Amygdala (tissue), 56 donors: ENCODE measurements at places on chromosomes 4 and X.

DNA sequence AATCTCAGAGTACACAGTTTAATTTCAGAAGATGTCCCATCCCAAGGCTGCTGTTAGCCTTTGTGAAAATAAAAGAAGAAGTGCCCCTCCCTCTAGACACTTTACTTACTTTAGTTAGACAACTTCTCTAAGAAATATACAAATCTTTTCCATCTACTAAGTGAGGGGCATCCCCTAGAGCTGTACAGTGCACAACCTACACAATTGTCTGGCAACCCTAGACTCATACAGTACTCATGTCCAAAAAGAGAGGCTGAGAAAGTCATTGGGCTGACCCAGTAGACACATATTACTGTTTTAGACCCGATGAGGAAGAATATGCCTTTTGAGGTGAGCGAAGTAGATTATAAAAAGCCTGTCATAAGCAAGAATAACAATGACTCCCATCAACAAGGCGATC lies 297.6 kb downstream of the IDS start:
- no peak for DNase-seq

DNA sequence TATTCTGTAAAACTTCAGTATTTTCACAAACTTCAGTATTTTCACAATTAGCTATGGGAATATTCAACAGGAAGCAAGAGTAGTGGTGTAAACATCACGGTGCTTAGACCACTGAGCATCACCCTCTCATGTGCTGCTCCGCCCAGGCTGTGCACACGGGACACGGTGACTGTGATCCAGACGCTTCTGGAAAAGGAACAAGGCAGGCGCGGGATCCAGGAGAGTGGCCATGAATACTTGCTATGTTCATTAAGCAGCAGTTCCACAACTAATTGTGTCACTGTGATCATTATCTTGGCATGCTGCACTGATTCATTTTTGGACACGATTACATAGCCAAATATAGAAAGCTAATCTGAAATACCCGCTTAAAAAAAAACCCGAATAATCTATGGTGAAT lies 19.6 kb upstream of the FAT1 start:
- DNase-seq: no peak

DNA sequence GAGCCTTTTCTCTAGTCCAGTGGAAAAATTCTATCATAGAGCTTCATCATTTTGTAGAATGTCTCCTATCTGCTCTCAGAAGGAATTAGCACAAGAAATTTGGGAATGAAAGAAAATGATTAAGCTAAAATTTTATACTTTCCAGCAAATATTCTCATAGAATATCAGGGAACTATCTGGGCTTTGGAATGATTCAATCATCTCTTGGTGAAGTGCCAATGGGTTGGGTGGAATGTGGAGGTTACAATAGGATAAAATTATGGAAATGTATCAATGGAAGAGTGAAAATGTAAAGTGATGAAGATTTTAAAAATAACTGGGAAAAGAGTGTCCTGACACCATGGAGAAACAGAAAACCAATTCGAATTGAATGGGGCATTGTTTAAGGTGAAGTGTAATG lies 119.0 kb upstream of the MID1 start:
- DNase-seq: no peak

DNA sequence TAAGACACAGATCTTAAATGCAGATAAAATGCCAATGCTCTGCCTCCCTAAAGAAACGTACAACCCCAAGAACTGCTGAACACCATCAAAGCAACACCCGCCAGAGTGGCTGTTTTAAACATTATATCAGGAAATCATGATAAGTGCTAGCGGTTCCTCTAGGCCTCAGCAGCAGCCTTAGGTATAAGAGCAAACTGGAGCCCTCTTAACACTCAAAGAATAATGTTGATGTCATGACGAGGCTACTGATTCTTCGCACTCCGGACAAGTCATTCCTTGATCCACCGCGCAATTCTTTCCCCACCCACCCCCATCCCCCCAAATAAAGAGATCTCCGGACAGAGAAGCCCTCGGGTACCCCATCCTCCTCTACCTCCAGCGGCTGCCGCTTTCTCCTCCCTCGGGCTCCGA lies 507 bp downstream of the LIN54 start:
- DNase-seq: no peak

- DNase-seq: no peak
These were observed 218.7 kb downstream of the MAPK10 start for GRCh38 chr4:86141161-86141560.

DNA sequence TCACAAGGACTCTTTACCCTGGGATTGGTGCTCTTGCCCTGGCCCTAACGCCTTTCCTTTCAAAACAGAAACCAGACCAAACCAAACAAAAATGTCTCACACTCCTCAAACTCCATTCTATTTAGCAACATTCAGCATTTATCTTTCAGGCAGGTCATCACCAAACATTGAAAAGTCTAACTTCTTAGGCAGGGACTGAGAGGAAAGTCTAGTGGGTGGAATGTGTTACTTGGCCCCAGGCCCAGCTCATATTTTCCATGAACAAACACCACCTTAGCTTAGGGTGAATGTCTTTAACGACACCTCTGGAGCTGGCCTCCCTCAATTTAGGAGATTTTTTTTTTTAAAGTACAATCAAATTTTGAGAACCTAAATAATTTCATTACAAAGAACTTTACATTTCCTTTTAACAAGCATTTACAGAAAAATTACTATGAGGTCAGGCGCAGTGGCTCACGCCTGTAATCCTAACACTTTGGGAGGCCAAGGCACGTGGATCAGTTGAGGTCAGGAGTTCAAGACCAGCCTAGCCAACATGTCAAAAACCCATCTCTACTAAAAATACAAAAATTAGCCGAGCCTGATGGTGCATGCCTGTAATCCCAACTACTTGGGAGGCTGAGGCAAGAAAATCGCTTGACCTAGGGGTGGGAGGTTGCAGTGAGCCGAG lies 10.2 kb upstream of the N4BP2 start:
- DNase-seq: no peak

GRCh38 chr4:53767482-53767881 lies 176.2 kb upstream of the LNX1 start:
- no peak for DNase-seq

GRCh38 chrX:40177117-40177430 lies 79.3 kb upstream of the BCOR start:
- peak; percentile 21 for DNase-seq
